ENCODE measurements at places on chromosomes 16 and 17.

GRCh38 chr16:72657791-72658190 is 390.1 kb downstream of the ZFHX3 start:
- DNase-seq: no peak

DNA sequence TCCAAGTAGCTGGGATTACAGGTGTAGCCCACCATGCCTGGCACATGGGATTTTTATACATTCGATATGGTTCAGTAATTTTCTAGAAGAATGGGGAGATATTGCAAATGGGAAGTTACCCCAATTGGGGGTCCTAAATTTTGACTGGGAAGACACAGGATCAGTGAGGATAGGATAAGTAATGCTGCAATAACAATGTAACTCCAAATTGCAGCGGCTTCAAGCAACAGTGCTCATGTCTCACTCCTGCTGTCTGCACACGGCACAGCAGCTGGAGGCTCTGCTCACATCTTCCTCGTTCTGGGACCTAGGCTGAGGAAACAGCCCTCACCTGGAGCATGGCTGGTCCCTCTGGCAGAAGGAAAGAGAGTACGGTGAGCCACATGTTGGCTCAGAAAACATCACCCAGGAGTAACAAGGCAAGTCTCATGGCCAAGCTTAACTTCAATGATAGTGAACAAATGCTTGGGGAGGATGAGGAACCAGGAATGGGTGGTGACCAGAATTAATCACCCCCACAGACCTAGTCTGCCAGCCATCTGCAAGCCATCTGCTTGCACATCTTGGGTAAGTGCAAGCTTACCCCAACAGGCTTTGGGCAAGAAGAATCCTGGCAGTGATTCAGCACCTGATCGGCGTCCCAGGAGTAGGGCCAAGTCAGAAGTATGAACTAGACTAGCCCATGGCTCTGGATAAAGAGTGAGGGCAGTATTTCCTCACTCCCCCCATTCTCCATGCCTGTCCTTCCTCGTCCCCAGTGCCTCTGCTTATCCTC is 229.2 kb downstream of the COPRS start:
- DNase-seq: no peak

GRCh38 chr16:17469741-17470181 is 999 bp downstream of the XYLT1 start:
- no peak for DNase-seq

- DNase-seq: no peak
These were observed 1.2 kb downstream of the GID4 start for GRCh38 chr17:18040261-18040858.

DNA sequence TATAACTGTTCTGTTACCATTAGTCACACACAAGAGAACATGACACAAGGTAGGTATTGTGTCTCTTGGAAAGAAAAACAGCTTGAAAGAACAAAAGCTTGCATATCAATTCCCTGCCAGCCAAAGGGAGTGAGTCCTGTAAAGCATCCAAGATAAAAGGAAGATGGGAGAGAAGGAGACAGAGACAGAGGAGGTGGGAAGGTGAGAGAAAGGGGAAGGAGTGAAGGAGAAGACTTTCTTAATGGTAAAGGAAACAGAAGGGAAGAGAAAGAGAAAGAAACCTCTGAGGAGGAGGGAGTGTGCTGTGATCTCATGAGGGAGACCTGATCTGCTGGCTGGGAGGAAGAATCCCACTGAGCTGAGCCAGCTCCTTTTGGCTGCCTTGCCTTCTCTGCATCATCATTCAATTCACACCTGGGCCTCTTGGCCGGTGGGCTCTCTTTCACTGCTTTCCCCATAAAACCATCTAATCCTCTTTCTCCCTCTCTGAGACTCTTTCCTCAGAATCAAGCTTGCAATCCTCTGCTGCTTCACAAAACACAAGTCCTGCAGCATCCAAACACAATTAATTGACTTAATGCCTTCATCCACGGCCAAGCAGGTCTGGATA is 271.6 kb downstream of the ABCC12 start:
- DNase-seq: no peak

DNA sequence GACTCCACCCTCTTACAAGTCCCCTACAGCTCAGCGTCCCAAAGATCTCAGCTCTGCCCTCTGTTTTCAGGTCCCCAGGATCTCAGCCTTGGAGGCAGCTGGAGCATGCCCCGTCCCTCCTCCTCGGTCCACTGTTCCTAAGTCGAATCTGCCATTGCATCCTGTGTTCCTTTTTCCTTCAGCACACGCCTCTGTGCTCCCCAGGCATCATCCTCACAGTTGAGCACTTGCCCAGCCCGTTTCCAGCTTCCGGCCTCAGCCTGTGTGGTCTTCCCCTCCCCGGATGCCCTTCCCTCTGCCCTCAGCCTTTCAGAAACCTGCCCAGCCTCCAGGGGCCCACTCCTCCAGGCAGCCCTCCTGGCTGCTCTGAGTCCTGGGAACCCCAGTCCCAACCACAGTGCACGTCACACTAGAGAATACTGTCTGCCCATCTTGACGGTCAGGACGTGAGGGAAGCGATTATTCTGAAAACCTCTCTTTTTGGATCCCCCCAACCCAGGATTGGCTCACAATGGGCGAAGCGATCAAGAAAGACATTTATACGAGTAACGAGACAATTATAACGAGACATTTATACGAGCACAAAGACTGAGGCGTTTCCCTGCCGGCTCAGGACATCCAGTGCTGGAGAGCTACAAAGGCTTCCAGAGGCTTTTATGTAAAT is 41.4 kb downstream of the RPH3AL start:
- DNase-seq: no peak

DNA sequence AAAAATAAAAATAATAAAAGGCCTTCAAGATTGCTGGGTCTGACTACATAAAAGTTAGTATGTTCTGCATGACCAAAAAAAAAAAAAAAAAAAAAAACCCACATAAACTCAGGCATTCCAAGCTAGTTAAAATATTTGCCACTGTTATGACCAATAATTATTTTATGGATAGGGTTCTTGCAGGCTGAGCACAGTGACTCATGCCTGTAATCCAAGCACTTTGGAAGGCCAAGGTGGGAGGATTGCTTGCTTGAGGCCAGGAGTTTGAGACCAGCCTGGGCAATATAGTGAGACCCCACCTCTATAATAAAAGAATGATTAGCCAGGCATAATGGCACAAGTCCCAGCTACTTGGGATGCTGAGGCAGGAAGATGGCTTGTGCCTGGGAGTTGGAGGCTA is 8.1 kb downstream of the SCNN1B start:
- no peak for DNase-seq

DNA sequence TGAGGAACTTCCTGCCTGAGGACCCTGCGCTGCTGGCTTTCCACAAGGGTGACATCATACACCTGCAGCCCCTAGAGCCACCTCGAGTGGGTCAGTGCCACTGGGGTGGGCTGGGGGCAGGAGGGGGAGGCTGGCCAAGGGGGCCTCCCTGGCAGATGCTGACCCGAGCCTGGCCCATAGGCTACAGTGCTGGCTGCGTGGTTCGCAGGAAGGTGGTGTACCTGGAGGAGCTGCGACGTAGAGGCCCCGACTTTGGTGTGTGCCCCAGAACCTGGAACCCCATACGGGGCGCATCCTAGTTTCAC is 26.7 kb upstream of the ALKBH5 start:
- no peak for DNase-seq

DNA sequence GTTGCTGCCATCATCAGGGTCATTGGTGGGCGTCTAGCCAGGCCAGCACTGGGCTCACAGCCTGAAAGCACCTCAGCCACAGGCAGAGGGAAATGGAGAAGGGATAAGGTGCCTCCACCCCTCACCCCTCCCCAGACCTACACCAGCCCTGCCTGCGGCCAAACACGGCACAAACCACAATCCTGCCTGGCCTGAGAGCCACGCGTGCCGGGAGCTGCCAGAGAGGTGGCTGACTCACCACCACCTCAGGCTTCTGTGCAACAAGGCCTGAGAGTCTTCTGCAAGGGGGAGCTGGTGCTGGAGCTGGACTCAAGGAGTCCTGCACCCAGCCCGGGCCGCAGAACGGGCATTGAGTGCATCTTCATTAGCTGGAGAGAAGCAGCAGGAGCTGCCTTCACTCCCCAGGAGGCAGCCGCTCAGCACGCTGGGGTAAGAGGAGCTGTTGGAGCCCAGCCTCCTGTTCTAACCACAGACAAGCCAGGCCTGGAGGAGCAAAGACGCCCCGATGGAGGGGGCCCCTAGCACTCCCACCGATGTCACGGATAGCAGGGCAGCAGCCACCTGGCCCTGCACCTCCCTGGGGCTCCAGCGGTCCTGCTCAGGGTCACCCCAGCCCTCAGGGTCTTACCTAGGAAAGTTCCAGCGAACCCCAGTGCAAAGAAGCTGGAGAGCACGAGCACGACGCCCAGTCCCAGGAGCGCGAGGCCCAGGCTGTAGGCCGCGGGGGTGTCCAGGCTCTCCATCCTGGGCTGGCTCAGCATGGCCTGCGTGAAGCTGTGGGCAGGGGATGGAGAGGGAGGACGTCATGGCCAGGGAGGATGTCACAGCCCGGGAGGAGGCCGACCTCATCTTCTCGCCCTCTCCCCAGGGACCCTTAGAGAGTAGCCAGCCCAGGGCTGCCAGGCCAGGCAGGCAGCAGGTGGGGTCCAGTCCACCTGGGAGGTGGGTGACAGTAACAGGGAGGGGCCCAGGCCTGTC is 16.0 kb upstream of the RASD1 start:
- no peak for DNase-seq

GRCh38 chr17:82014971-82015310 is 7.7 kb downstream of the CENPX start:
- DNase-seq: no peak

GRCh38 chr16:73252446-73252845 is 204.5 kb upstream of the ZFHX3 start:
- no peak for DNase-seq

- no peak for DNase-seq
These were observed 608.3 kb upstream of the SALL1 start for GRCh38 chr16:51759329-51759728.

DNA sequence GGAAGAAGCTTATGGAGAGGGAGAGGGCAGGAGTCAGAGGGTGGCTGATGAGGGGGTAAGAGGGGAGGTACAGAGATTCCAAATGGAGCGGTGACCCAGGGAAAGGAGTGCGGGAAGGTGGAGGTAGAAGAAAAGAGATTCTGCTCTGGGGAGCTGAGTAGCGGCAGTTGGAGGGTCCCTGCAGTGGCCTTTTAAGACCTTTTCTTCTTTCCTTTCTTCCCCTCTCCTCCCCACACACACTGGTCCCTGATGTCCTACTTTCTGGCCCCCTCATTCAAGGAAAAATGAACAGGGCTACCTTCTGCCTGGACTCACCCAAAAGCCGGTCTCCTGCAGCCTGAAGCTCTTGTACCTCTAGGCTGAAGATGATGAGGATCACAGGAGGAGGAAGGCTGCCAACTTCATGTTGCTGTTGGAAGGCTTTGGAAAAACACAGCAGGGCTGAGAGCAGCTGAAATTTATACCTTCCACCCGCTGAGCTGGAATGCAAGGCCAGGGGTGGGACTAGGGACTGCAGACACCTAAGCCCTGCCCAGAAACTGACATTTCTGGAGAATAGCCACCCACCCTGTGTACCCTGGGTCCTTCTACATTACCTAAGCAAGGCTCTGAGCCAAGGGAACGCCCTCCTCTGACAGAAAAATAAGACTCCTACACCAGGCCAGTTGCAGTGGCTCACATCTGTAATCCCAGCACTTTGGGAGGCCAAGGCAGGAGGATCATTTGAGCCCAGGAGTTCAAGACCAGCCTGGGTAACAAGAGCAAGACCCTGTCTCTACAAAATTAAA is 9.4 kb upstream of the HEATR6 start:
- DNase-seq: no peak

DNA sequence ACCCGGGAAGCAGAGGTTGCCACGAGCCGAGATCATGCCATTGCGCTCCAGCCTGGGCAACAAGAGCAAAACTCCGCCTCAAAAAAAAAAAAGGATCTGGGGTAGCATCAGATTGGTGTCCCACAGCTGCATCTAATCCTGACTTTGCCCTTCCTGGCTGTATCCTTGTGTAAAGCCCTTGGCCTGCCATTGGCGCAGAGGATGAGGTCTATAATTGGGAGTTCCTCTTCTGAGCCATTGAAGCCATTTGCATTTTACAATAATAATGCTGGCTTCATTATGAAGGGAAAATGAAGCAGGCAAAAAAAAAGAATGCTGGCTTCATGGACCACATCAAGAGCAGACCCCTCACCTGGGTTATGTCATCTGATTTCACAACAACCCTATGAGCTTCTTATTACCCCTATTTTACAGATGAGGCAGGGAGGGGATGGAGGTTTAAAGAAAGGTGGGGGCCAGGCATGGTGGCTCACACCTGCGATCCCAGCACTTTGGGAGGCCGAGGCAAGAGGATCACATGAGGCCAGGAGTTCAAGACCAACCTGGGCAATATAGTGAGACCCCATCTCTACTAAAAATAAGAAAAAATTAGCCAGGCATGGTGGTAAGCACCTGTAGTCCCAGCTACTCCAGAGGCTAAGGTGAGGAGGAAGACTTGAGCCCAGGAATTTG is 1.2 kb upstream of the LITAFD start:
- no peak for DNase-seq

GRCh38 chr16:2498531-2499253 is 15.1 kb upstream of the ATP6V0C start:
- DNase-seq: peak; percentile 90

- DNase-seq: no peak
These were observed 24.4 kb upstream of the NOS2 start for GRCh38 chr17:27824745-27825144.

- no peak for DNase-seq
These were observed 18.8 kb downstream of the SRP68 start for GRCh38 chr17:76053246-76054111.

GRCh38 chr16:68417711-68418301 is 30.5 kb downstream of the SMPD3 start:
- no peak for DNase-seq

DNA sequence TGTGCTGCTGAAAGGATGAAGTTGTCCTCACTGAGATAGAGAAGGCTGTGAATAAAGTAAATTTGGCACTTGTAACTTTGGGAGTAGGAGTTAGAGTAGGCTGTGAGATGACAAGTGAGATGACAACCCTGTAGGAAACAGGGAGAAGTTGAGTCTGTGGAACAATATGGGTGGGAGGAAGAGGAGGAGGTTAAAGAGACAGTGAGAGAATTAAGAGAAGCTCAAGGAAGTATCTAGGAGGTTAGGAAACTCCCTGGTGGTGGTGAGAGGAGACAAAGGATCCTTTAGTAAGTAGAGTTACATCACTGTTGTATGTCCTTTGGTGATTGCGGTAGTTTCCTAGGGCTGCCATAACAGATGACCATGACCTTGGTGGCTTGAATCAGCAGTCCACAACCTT is 10.7 kb upstream of the HSD17B2 start:
- DNase-seq: no peak

DNA sequence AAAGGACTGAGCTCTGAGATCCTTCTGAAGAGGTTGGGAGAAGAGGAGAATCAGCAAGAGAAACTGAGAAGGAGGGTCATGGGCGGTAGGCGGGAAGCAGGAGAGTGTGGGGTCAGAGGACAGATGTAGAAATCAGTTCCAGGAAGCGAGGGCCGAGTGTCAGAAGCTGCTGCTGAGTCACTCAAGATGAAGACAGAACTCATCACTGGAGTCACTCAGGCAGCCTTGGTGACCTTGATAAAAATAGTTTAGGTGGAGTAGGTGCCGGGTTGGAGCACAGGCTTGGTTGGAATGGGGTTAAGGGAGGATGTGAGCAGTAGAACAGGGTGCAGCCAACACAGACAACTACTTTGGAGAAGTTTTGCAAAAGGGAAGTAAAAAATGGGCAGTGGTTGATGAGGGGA is 6.1 kb upstream of the ITGAM start:
- peak; percentile 88 for DNase-seq

Measured in lower leg skin (tissue), 4 donors.